ENCODE measurements at places on chromosomes 11 and 22. TPM values are rescaled to one million over a fixed set of nuclear protein-coding genes. Genes with fewer than 3 reads are reported as not detected.

DNA sequence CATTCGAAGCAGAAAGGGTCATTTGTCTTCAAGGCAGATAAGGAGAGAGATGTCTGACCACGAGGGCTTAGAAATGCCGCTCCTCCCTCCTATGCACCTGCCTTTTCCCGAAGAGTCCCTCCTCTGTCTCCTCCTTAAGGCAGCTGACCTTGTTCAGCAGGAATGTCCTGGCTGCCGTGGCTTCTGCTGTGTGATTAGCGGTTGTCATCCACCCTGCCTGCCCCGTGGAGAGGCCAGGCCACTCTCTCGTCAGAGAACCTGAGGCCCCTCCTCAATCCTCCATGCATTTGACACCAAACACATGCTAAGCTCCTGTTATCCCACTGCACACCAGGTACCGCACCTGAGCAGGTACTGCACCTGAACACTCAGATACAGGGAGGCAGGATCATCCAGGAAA lies 834.6 kb downstream of the TBC1D22A start:
- no peak for DNase-seq

Gene RAB39A
- total RNA-seq: 17.2 TPM

GRCh38 chr11:7595016-7595866 lies 78.1 kb downstream of the CYB5R2 start:
- peak; percentile 72 for DNase-seq

DNA sequence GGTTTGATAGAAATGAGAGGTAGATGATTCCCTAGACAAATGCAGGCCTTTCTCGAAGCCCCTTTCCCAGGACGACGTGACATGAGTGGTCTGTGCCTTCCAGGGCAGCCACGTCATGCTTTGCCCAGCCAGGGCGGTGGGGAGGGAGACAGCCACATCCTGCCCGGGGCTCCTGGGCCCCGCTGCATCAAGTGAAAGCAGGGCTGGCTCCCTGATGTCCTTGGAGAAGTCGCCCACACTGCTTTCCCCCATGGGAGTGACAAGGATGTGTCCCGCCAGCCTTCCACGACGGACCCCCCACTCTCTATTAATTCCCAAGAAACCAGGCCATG lies 13.2 kb downstream of the PPARA start:
- DNase-seq: no peak

DNA sequence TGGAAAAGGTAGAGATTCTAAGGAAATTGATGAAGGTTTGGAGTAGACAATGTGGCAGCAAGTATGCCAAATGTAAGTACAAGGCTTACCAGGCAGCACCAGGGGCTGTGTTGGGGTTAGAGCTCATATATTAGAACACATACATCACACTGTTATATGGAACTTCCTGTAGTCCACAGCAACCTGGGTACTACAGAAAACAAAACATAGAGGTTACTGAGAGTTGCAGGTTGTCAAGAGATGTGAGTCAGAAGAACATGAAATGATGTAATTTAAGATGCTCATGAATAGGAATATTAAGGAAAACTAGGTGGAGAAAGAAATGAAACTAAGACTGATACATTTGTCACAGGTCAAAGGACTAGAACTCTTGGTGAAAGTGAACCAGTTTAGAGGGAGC lies 22.0 kb downstream of the FAT3 start:
- DNase-seq: no peak
